Glutamatergic neuron (in vitro differentiated cells): ENCODE measurements at places on chromosomes 4 and X. TPM values are rescaled to one million over a fixed set of nuclear protein-coding genes. Genes with fewer than 3 reads are reported as not detected.

Gene FAT4
- total RNA-seq = 6.8 TPM

Gene CLIC2
- total RNA-seq = 0.56 TPM

Gene HPGDS
- total RNA-seq = not detected

Gene CDKL5
- total RNA-seq = 53.5 TPM

Gene SSX4
- total RNA-seq = 0.71 TPM

Gene NAP1L2
- 7.1 TPM for total RNA-seq

Gene MAGEE1
- total RNA-seq = 7.1 TPM

Gene ADGRG2
- total RNA-seq = 0.39 TPM

Gene RS1
- total RNA-seq = not detected

Gene GUCY1B1
- 2.2 TPM for total RNA-seq

Gene SSX3
- total RNA-seq = not detected

Gene BBS12
- 2.8 TPM for total RNA-seq
